CMK (cell line): ENCODE measurements at places on chromosomes 7 and 10.

DNA sequence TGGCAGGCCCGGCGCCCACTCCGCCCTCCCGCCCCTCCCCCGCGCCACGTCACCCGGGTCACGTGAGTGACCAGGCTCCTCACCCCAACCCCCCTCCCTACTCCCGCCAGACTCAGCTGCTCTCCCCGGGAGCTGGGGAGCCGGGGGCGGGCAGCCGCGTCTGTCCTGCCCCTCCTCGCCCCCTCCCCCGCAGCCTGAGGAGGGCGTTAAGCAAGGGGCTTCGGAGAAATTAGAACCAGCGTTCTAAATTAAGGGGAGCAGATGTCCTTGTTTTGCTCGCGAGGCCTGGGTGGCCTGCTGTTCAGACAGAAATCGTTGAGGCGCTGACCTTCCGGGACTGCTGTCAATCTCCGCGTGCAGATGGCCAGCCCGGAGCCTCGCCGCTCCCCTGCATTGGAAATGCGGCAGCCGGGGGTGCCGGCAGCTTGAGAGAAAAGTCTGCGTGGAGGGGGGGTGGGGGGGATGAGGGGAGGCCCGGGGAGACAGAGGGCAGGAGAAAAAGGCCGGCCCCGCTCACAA, 102.2 kb upstream of the ZNF438 start:
- no peak for DNase-seq

GRCh38 chr7:50962962-50963374, 180.3 kb upstream of the GRB10 start:
- no peak for DNase-seq

GRCh38 chr10:132735923-132736391, 50.0 kb downstream of the NKX6-2 start:
- DNase-seq: no peak

DNA sequence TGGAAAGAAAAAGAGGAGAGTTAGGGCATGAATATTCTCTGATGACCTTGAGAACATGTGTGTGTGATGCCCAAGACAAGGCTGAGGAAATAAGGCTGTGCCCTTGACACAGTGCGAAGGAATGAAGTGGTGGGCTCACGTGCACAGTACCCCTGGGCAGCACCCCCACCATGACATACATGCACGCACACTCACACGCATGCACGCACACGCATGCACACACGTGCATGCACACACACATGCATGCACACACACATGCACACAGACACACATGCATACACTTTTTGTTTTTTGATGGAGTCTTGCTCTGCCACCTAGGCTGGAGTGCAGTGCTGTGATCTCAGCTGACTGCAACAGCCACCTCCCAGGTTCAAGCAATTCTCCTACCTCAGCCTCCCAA, 118.1 kb downstream of the GATA3 start:
- DNase-seq: no peak

GRCh38 chr10:49119746-49120145, 4.4 kb upstream of the VSTM4 start:
- no peak for DNase-seq

- DNase-seq: no peak
Observed at GRCh38 chr10:26361971-26362370, 76.2 kb upstream of the APBB1IP start.

DNA sequence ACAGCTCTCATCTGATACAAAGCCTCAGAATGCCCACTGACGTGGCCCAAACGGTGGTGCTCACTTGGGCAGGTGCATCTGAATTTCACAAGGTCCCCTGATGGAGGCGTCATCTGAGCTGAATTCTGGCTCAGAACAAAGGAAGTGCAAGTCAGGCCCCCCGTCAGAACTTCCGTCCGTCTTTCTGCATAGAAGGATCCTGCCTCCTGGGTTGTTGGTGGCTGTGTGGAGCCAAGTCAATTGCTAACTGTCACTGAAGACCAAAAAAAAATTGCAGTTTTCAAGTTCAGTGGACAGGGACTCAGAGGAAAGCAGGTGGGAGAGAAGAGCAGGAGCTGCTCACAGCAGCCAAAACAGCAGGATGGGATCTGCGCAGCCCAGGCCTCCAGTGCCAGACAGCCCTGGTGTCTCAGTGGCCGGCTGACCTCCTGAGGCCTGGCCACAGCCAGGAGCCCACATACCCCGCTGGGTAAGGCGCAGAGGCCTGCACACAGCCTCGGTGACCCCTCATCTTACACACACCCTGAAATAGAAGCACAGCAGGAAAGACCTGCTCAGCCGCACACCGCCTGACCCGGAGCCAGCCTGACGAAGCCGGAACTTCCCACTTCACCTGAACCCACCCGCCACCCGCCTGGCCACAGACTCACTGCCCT, 49.4 kb downstream of the PYROXD2 start:
- no peak for DNase-seq

DNA sequence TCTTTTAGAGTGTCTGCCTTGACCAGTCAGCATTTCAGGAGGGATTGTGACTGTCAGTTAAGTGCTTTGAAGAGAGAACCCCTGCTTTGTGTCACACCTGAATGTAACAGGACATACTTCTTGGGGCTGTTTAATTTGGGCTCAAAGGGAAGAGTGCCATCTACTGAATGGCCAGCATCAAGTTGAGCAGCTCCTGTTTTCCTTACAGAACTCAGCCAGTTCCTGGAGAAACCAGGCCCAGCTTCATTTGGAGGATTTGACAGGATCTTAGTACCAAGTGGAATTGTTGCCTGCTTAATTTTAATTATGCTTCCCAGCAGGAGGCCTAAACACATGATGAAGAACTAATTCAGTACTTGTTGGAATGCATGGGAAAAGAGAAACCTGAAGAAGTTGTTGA, 8.3 kb downstream of the ADD3 start:
- no peak for DNase-seq

DNA sequence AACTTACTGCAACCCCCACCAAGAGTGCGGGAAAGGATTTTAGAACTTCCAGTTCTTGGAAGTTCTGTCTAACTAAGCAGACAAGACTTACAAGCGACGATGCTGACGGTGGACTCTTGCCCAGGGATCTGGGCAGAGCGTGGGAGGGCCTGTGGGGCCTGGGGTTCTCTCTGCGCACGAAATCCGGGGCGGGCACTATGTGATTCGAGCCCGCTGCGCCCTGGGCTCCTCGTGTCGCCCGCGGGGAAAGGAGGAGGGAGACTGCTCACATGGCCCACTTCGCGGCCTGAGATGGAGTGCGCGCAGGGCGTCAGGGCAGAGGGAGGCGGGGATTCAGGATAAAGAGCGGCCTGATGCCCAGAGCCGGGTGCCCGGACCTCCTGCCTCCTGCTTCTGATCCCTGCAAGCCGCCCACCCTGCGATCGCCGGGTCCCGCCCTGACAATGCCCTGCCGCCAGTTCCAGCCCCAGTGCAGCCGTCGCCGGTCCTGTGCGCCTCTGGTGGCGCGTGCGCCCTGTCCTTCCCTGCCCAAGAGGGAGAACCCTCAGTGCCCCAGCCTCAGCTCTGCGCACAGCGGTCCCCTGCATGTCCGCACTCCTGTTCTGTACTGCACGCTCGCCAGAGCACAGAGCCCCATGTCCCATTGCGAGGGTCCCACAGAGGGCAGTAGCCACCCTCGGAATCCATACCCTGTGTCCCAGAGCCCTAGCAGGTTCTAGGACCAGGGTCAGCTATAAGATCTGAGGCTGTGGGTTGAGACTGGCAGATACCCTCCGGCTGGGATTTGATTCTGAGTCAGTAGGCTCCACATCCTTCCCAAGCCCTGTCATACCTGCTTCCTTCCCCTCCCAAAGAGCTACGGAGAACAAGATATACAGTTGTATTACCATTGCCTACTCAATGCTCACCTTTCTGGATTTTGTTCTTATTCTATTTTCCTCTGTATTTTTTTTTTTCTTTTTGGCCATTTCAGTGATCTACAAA, 99.4 kb upstream of the TMEM106B start:
- no peak for DNase-seq

DNA sequence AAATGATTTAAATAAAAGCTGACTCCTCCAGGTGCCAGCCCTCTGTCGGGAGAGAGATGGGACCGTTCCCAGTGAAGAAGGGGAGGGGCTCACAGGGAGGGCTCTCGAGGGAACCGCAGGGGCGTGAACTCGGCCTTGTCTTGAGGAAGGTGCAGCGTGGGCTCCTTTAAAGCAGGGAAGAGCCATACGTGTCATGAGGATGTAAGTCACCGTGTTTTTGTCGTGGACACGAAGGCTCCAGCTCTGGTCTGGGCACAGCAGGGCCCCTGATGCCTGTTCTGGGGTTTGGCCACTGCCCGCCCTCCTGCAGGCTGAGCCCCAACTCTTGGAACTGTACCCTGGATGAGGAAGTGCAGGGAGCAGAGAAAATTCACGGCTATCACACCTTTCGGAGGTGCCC, 45.0 kb downstream of the JAKMIP3 start:
- no peak for DNase-seq

DNA sequence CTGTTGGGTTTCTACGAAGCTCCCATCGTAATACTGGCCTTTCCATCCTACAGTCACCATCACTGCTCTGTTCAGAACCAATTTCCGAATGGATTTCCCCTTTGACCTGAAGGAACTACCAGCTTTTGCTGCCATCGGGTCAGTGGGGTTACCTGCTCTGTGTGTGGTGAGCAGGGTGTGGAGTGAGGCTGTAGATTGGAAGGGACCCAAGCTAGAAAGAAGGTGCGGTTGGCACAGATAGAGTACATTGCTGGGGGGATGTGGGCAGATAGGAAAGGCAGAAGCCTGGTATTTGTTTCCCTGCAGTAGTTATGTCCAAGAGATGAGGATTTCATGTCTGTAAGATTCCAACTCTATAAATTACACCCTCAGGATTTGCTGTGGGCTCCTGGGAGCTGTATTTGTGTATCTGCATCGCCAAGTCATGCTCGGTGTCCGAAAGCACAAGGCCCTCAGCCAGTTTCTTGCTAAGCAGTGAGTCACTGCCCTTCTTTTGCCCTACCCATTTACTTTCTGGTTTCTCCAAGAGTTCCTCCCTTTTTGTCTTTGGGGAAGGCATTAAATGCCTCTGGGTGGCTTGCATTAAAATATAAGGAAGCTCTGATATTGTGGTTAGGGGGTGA, 15.4 kb downstream of the CLCN1 start:
- no peak for DNase-seq

DNA sequence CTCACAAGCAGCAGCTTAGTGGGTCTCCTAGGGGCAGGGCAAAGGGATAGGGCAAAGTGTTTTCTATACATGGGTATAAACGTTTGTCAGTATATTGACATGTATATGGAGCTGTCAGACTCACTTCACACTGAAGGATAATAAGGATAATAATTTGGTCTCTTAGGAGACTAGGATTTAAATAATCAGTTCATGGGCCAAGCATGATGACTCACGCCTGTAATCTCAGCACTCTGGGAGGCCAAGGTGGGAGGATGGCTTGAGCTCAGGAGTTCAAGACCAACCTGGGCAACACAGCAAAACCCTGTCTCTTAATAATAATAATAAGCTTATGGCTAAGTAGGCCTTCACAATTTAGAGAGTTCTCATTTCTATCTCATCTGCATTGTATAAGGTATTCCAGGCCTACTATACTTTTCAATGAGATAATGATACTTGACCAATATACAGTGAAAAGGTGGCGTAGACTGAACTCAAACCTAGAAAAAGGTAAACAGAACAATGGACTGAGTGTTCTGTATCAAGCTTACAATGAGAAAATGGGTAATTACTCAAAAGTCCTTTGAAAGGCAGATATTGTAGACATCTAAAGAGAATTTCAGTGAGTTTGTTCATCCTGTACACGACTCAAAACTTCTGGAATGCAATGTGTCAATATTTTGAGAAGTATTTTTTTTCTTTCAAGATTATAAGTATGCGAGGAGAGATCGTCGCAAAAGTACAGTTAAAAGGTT, 7.0 kb downstream of the GSAP start:
- DNase-seq: no peak

DNA sequence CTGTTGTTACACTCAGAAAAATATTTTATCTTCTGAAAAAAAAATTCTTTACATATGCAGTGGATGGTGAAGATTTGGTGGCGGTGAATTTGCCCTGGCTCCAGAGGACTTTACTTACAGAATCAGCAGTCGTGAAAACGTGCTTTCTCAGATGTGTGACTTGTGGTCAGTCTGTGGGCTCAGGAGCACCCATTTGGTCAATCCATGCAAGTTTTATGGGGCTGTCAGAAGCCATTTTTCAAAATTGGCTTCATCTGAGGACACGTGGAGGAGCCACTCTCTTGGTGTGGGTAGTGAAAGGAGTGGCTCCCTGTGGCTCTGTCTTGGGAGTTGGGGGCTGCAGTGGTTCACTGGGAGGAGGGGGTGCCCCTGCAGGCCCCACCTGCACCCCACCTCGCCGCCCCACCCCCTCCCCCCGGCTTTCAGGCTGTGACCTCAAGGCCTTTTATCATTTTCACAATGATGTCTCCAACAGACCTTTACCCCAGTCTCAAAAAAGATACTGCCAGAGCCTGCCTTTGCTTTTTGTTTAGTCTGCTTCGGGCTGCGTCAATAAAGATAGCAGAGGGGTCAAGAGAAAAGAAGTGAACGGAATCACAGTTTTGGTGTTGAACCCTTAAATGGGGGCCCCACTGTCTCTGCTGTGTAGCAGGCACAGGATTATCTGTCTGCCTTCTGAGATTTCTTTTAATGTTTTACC, 137.4 kb downstream of the MGMT start:
- DNase-seq: no peak
